Stimulated activated CD8-positive, alpha-beta memory T cell treated with anti-CD3 and anti-CD28 coated beads, Interleukin-2, amount 100 ng/mL, for 1 hour (primary cell): ENCODE measurements at places on chromosomes 1 and 21.
A peak's percentile ranks its signal among the peaks of the same experiment; 100 is the strongest.

DNA sequence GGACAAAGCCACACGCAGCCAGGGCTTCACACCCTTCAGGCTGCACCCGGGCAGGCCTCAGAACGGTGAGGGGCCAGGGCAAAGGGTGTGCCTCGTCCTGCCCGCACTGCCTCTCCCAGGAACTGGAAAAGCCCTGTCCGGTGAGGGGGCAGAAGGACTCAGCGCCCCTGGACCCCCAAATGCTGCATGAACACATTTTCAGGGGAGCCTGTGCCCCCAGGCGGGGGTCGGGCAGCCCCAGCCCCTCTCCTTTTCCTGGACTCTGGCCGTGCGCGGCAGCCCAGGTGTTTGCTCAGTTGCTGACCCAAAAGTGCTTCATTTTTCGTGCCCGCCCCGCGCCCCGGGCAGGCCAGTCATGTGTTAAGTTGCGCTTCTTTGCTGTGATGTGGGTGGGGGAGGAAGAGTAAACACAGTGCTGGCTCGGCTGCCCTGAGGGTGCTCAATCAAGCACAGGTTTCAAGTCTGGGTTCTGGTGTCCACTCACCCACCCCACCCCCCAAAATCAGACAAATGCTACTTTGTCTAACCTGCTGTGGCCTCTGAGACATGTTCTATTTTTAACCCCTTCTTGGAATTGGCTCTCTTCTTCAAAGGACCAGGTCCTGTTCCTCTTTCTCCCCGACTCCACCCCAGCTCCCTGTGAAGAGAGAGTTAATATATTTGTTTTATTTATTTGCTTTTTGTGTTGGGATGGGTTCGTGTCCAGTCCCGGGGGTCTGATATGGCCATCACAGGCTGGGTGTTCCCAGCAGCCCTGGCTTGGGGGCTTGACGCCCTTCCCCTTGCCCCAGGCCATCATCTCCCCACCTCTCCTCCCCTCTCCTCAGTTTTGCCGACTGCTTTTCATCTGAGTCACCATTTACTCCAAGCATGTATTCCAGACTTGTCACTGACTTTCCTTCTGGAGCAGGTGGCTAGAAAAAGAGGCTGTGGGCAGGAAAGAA, 8.1 kb downstream of the PSRC1 start:
- DNase-seq, result no peak

- no peak for DNase-seq
Observed at GRCh38 chr21:40208948-40209345, 341.7 kb downstream of the PCP4 start.

DNA sequence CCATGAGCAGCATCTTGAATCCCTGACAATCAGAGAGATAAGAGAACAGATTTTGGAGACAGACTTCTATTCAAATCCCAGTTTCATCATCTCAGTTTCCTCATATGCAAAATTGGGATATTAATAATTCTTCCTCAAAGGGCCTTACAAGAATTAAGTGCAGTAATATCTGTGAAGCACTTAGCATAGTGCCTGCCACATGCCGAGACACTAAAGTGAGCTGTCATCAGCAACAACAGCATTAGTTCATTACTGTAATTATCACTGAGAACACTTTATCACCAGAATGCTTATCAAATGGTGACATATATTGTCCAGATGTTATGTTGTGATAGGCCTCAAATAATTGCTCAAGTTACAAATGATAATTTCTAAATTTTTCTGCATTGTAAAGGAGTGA, 922 bp upstream of the FCRLB start:
- DNase-seq, result no peak

DNA sequence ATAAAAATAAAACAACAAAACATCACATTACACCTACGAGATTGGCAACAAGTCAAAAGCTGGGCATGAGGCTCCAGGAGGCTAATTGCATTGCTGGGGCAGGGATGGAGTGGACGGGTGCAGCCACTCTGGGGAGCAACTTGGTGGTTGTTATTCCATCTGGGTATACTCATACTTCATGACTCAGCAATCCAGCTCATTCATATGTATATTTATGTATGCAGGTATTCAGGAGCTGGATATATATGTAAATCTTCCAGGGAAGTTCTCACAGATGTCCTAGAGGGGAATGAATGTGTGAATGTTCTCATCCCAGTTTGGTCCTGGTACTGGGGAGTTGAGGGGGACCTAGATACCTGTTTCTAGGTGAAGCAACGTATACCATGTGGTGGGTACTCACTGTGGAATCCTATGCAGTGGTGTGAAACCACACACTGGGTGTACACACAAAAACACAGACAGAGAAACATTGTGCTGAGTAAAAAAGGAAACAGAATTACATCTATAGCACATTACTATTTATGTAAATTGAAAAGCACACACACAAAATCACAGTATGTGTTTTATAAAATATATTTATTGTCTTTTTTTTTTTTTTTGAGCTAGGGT, 79.7 kb upstream of the RAB4A start:
- DNase-seq, result no peak

DNA sequence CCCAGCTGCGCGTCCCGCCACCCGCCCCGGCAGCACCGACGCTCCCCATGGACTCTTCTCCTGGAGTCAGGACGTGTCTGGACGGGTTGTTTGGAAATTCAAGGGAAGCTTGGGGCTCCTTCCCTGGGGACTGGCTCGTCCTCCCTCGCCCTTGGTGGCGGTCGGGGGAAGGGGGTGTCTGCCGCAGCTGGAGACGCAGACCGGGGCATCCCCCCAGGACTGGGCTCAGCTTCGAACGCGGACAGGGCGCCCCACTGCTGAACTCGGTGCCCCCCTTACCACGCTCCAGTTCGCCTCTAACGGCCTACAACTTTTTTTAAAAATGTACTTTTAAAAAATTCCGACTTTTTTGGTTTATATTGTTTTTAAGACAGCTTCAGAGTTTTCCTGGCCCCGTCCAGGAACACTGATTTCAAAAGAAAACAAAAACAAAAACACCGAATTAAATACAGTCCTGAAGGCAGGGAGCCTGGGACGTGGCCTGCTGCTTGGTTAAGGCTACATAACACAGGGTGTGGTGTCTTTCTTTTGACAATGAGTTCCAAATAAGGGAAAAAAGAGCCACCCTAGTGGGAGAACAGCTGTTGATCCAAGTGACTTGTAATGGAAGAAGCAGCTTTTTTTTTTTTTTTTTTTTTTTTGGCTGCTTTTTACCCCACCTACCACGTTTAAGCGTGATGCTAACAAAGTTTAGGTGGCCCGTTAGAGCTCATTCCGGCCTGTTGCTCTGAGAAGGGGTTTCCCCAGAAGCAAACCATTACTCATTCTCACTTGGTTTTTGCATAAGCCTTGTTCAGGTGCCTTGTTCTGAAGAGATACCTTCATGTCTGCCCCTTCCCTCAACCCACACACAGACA, 862 bp upstream of the DIPK1A start:
- DNase-seq, result peak; percentile 35

- no peak for DNase-seq
Observed at GRCh38 chr1:205056188-205056611, 13.2 kb downstream of the CNTN2 start.

DNA sequence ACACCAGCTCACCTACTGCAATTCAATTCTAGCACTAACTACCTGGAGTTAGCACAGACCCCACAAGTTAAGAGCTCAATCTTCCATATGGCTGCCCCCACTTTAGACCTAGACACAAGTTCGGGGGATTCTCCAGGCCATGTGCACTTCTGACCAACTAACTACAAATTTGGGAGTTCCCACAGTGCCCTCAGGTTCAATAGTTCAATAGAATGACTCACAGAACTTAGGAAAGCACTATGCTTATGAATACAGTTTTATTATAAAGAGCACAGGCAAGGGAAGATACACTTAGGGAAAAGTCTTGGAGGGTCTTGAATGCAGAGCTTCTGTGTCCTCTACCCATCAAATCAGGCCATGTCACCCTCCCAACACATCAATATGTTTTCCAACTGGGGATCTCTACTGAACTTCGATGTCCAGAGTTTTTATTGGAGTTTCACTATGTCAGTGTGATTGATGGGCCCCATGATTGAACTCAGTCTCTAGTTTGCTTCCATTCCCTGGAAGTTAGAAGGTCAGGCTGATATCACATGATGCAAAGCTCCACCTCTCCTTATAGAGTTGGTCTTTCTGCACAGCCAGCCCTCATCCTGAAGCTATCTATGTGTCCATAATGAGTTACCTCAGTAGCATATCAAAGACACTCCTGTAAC, 46.1 kb downstream of the RAVER2 start:
- DNase-seq, result no peak

DNA sequence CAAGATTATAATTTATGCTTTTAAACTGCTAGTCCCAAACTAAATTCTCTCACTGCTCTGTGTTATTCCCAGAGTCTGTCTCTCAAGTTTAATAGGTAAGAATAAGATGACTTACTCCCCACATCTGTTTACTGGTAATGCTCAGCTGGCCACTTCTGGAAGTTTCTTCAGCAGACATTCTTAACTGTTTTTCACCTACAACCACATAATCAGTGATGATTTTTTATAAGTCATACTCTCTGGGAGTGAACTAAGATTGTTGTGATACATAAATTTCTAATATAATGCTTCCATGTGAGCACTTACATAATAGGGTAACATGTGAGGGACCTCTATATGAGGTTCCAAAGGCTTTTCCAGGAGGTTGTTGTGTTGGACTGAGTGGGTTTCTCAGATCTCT, 8.7 kb downstream of the SLAMF7 start:
- no peak for DNase-seq

DNA sequence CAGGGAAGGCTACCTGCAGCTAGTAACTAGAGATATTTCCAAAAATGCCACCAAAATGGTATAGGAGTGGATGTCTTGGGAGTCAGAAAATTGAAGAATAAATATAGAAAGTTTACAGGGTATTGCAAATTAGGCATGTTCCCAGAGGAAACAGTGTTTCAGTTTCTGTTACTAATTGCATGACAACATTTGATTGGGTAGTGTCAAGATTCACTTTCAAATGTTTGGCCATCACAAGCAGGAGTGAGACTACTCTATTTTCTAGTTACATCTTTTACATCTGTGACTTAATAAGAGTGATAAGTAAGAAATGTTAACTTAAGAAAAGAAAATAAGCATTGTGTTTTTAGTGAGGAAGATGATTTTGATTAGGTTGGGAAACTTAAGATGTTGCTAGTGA, 30.2 kb downstream of the AMY1C start:
- no peak for DNase-seq

- no peak for DNase-seq
Observed at GRCh38 chr1:179921472-179921871, 33.1 kb upstream of the CEP350 start.

GRCh38 chr1:31796707-31797106, 19.1 kb downstream of the SPOCD1 start:
- DNase-seq, result no peak

- DNase-seq, result no peak
Observed at GRCh38 chr1:241309651-241310050, 47.4 kb downstream of the RGS7 start.

- DNase-seq, result no peak
Observed at GRCh38 chr1:159877695-159878444, 15.4 kb upstream of the VSIG8 start.

- no peak for DNase-seq
Observed at GRCh38 chr1:43305926-43306687, 5.3 kb downstream of the TIE1 start.

DNA sequence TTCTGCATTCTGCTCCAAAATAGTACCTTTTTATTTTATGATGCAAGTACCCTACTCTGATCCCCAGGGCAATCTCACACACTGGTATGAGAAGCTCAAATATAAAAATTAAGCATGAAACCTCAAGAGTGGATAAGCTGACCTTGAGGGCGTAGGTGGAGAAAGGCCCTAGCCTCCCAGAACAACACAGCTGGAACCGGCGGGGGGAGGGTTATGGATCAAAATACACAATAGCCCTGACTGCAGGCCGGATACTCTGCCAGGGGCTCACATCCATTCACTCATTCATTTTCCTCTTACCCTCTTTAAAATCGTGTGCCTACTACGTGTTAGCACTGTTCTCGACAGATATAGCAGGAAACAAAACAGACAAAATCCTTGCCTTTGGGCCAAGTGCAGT, 32.8 kb upstream of the ECE1 start:
- no peak for DNase-seq

- no peak for DNase-seq
Observed at GRCh38 chr1:108097018-108097417, 103.1 kb downstream of the SLC25A24 start.

DNA sequence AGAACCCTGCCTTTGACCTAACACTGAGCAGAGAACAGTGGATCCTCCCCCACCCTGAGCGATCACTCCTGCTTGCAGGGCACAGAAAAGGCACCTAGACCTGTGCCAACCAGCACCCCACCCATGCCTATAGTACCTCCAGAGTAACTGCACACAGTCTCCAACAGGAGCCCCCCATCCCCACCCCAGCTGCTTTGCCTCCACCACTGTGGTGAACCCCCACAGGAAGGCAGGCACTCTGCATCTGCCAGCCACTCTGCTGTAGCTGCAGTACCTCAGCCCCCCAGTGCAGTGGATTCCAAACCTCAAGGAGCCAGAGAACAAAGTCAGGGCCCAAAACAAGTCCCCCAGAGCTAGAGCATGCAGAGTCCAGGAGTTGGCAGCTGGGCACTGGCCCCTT, 10.7 kb downstream of the SPATC1L start:
- no peak for DNase-seq

DNA sequence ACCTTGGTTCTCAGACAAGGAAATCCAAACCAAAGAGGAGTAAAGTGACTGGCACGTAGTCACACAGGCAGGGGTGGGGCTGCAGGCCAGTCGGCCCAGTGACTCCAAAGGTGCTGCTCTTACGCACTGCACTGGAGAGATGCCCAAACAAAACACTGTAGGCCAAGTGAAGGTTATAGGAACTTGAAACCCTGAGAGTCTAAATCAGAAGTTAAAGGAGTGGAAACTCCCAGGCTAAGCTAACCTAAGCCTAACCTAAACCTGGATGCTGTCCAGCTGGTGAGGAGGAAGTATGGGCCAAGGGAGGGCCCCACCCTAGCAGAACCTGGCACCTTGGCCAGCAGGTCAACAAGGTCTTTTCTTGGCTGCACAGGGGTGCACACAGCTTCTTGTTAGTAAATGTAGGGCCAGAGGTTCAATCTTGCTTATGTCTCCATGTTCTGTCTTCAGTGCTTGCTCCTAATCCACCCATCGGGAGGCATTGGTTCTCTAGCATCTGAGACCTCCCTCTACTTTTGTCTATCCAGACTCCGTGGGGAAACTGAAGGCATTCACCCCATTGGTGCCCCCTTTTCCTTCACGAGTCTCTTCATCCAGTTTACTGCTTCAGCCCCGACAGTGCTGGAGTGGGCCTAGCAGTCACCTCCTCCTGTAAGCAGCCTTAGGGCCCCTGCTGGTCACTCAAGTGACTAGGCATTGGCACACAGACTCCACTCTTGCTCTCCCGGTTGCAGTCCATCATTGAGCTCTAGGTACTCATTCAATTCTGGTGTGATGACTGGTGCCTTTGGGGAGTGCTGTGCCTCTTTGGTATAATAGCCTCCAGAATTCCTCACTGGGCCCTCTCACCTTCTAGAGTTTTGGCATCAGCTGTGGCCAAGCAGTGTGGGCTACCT, 12.9 kb upstream of the TMEM125 start:
- no peak for DNase-seq
